AG10803 (cell line): ENCODE measurements at places on chromosomes 2 and 18.

GRCh38 chr2:9594366-9595054 lies 36.3 kb downstream of the YWHAQ start:
- DNase-seq: peak; percentile 90

DNA sequence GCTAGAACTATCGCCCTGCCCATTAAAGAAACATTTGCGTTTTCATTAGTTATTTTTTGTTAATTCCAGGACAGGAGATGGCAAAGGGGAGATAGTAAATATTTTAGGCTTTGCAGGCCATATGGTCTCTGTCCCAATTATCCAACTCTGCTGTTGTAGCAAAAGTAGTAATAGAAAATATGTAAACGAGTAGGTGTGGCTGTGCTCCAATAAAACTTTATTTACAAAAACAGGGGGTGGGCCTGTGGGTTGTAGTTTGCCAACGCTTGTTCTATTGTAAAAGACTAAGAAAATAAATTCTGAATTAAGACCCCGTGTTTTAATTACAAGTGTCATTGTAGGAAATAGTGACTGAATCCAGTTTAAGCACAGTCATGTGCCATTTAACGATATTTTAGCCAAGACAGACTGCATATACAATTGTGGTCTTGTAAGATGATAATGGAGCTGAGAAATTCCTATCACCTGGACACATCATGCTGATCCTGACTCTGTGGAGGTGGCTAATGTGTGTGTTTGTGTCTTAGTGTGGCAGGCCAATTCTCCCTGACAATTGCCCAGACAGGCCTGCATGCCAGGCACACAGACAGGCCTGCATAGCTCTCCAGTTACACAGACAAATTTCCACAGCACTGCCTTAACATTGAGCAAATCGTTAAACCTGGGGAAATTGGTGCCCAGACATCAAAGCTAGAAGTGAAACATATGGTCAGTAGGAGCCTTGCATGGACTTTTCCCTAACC lies 76.4 kb downstream of the SKA1 start:
- DNase-seq: no peak

DNA sequence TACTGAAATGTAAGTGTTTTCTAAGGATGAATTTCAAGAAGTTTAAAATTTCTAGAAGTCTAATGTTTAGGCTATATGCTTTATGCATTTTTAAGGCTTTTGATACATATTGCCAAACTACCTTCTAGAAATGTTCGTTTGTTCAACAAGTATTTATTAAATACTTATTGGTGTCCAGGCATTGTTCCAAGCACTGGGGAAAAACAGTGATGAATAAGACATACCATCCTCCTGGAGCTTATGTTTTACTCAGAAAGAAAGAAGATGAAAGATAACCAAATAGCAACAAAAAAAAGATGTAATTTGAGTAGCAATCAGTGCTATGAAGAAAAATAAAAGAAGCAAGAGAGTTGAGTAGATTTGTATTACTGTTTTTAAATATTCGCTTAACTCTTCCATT lies 692.9 kb downstream of the SLC4A3 start:
- DNase-seq: peak; percentile 17

DNA sequence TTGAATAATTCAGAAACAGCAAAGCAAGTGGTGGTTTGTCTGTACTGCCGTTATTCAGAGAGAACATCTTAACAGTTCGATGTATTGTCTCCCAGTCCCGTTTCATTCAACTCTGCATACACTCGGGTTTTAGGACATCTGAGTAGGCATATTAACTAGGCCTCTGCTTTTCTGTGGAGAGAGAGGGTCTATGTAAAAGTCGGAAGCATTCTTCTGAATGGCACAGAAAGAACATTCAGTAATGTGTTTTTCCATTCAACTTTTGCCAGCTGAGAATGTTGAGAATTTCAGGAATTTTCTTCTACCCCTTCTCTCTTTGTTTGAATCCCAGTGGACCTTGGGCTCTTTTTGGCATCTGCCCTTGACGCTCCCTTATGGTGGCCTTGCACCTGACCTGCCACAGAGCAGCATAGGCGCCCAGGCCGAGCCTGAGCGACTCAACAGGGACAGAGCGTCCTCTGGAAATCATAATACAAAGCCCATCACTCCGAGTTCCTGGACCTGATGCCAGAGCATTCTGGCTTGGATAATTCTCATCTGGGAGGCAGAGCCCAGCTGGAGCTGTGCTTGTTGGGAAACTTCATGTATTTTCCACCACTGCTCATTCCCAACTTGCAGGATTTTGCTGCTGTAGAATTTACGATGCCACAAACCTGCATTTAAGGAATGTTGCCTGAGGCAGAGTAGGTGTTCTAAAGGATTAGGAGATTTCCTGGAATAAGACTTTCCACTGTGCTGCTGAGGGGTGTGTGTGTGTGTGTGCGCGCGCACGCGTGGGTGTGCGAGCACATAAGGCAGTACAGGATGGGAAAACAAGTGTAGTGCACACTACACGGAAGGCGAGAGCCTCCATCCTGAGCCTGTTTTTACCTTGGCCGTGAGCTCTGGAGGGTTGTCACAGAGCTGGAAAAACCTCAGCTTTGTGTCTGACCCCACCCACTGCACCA lies 77.2 kb upstream of the TXNDC2 start:
- DNase-seq: peak; percentile 66

DNA sequence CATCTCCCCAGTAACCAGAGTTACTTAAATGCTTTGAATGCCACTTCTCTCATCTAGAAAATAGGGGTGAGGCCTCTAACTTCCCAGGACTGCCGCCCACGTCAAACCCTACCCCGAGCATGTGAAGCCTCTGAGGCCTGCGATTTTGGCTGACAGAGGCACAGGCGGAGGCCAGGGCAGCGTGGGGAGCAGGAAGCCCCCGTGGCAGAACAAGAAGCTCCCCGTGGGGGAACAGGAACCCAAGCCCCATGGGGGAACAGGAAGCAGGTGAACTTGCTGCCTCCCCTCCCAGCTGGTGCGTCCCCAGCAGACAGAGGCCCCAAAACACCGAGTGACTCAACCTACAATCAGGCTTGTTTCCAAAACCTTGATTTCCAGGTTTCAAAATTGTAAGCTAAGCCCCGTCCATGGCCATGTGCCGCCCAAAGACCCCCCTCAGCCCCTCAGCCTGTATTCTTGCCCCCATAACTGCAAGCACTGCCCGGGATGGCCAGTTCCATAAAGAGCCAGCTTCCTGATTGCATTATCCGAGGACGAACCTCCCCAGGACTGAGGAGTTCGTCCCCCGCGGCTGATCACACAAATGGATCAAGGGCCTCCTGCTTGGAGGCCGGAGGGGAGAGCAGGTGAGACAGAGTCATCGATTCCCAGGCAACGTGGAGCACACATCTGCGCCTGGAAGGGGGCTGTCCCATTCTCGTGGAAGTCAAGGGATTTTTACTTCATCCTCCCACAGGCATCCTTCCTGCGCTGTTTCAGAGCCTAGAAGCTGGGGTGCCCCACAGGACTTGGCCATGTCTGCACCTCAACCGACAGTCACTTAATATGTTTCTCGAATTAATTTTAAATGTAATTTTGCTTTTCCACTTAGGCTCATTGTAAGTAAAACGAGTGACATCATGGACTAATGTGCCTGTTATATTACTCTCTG lies 36.3 kb upstream of the CTDP1 start:
- DNase-seq: no peak

DNA sequence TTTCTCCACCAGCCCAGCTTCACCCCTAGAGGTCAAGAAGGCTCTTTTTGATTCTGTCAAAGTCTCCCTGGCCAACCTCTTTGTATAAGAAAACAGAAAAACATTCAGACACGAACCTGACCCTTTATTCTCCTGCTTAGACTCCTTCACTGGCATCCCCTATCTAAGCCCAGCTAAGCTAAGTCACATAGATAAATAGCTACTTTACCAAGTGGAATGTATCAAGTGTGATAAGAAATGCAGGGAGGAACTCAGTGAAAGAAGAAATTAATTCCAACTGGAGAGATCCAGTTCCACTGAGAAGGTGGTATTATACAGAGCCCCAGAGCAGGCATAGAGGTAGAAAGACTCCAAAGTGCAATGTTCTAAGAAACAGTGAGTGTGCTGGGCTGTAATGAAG lies 489.5 kb downstream of the TNS1 start:
- DNase-seq: no peak

GRCh38 chr2:201148434-201148990 lies 32.5 kb downstream of the CFLAR start:
- no peak for DNase-seq

- no peak for DNase-seq
Observed at GRCh38 chr2:13660231-13660630, 943.5 kb downstream of the TRIB2 start.

- peak; percentile 91 for DNase-seq
Observed at GRCh38 chr2:226308986-226309385, 490.6 kb downstream of the IRS1 start.
